ENCODE measurements at places on chromosomes 12 and 14.

GRCh38 chr12:56193025-56193578 is 3.8 kb upstream of the SMARCC2 start:
- peak; percentile 46 for DNase-seq

- no peak for DNase-seq
These were observed 581.9 kb downstream of the VRK1 start for GRCh38 chr14:97379091-97379531.

DNA sequence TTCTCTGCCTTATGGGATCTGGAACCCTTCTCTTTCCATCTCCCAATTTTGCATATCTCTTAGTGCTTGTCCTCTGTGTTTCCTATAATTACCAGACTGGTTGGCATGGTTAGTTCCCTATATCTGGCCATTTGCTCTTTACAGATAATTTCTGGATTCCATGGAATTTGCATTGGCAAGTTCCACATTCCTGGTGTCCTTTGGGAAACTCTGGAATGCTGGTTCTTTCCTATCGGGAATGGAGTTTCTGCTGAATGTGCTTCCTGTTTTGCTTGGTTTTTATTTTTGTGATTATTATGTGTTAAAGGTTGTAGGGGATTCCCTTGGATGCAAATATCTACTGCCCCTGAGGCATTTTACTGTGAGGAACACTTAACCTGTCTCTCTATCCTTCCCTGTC is 193.0 kb upstream of the BTG1 start:
- DNase-seq = no peak

DNA sequence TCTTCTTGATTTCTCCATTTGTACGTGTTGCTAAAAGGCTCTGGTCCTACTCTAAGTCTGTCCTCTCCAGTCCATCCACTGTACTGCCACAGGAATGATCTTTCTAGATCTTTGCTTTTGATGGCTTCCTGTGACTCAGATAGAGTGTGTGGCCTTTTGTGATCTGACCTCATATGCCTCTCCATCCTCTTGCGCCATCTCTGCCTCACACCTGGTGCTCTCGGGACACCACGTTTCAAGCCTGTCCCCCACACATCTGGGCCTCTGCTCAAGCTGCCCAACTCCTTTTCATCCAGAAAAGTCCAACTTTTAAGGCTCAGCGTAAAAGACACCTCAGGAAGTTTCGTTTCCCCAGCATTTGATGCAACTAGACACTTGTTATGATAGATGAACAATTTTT is 39.0 kb downstream of the DCAF4 start:
- no peak for DNase-seq

GRCh38 chr12:14768823-14769405 is 34.4 kb downstream of the WBP11 start:
- no peak for DNase-seq

- DNase-seq = no peak
These were observed 23.5 kb downstream of the SDSL start for GRCh38 chr12:113445544-113446171.

DNA sequence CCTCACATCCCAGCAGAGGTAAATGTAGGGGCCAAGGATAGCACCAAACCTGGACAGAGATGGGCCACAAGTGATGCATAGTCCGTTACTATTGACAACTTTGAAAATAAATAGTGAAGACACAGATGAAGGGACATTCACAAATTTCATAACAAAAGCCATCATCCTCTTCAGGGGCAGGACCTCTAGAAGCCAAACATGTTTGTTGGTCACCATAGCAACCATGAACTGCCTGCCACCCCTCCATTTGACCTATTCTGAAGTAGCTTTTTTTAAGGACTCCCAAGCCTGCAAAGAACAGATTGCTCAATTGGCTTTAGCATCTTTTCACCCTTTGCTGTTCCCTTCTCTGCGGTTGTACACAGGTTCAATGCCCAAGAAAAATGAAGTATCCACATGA is 35.7 kb upstream of the MDM1 start:
- no peak for DNase-seq

GRCh38 chr14:59199614-59200013 is 11.1 kb downstream of the DAAM1 start:
- no peak for DNase-seq

DNA sequence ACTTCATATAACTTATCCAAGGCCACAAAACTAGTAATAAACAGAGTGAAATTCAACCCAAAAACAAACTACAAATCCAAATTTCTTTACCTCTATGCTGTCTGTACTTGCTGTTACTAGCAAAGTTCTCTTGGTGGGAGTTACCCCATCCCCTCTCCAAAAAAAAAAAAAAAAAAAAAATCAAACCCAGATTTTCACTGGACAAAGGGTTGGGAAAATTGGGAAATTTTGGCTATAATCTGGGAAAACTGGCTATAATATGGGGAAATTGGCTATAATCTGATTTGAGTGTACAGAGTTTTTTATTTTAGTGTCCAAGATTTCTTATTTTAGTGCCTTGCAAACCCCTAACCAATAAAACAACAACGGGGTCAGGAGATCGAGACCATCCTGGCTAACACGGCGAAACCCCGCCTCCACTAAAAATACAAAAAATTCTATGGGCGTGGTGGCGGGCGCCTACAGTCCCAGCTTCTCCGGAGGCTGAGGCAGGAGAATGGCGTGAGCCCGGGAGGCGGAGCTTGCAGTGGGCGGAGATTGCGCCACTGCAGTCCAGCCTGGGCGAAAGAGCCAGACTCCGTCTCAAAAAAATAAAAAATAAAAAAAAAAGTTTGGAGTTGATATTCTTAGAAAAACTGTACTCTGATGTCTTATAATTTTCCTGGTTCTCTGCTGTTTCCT is 148.4 kb downstream of the CHST11 start:
- no peak for DNase-seq

DNA sequence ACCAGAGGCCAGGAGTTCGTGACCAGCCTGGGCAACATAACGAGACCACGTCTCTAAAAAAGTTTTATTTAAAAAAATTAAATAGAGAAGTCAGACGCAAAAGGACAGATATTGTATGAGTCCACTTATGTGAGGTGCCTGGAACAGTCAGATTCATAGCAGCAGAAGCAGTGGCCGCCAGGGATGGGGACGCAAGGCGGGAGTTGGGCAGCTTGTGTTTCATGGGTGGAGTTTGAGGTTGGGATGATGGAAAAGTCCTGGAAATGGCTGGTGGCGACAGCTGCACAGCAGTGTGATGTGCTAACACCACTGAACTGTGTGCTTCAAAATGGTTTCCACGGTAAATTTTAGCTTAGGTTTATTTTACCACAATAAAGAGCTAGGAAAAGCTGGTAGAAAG is 57.6 kb upstream of the DDX11 start:
- DNase-seq = no peak

- no peak for DNase-seq
These were observed 114.8 kb downstream of the PLXNC1 start for GRCh38 chr12:94263011-94263811.

DNA sequence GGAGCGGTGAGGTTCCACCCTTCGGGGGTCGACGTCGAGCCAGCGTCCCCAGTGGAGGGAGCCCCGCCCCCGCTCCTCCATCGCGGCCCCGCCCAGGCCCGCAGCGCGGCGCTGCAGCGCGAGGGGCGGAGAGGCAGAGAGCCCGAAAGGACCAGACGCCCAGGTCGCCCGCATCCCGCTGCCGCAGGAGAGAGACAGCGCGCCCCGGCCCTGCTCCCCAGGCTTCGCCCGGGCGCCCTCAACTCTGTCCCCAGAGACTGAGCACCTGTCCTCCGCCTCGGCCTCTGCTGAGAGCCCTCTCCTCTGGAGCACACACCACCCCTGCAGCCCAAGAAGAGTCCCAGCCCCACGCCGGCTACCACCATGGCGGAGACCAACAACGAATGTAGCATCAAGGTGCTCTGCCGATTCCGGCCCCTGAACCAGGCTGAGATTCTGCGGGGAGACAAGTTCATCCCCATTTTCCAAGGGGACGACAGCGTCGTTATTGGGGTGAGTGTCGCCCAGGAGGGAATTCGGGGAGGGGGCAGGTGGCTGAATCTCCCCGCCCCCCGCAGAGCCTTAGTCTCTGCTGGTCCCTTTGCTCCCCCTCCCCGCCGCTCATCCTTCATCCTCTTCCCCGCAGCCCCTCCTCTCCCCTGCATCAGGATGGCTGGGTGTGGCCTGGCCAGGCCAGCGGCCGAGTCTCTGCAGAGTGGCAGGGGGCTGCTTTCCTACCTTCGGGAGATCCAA is at the start of gene KIF5A:
TSS of gene KIF5A (plus strand) at position 136 of the 732 bp plus-strand sequence. CDS start at position 364, 228 bp downstream.
- DNase-seq = no peak

- DNase-seq = no peak
These were observed 77.0 kb upstream of the FGD4 start for GRCh38 chr12:32322354-32322753.

- no peak for DNase-seq
These were observed 91.8 kb downstream of the RIN3 start for GRCh38 chr14:92605274-92605940.

DNA sequence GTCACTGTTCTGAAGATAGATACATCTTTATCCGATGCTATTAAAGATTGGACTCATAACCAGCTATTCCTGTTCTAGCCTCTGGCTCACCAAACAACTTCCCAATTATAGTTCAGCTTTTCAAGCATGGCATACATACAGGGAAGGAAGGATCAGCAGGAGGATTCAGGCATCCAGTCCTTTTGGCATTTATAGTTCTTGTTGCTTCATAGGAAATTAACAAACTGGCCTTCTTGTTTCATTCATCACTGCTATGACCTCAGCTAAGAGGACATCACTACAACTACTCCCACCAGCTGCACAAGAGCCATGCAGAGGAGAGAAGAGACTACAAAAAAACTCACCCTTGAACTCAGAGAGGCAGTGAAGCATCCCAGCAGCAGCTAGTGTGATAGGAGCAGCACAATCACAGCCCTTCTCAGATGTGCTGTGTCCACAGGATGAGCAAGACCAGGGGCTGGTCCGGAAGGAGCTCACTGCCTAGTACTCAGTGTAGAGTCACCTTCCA is 100.5 kb downstream of the SPTSSA start:
- DNase-seq = no peak

GRCh38 chr12:2324387-2324786 is 271.6 kb downstream of the CACNA1C start:
- no peak for DNase-seq

- no peak for DNase-seq
These were observed 43.1 kb downstream of the ALDH1L2 start for GRCh38 chr12:105041186-105041585.

- DNase-seq = no peak
These were observed 77.5 kb downstream of the PELI2 start for GRCh38 chr14:56195704-56196103.

DNA sequence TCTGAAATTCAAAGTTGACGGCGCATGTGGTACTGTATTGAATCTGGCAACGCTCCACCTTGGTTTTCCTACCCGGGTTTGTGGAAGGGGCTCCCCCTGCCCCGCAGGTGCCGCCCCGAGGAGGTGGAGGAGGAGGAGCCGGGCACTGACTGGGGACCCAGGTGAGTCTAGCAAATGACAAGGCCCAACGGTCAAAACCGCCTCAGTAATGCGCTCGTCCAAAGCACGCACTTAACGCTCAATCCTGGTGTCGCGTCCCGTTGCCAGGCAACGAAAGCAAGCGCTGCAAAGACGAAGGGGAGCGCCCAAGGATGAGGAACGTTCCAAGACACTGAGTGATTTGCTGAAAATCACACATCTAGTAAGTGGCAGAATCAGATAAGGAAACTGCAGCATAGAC is 24.0 kb upstream of the CLEC4E start:
- no peak for DNase-seq

GRCh38 chr14:92207928-92208265 is 86.1 kb downstream of the CPSF2 start:
- no peak for DNase-seq

GRCh38 chr12:96183734-96184370 is 10.3 kb upstream of the ELK3 start:
- DNase-seq = no peak

DNA sequence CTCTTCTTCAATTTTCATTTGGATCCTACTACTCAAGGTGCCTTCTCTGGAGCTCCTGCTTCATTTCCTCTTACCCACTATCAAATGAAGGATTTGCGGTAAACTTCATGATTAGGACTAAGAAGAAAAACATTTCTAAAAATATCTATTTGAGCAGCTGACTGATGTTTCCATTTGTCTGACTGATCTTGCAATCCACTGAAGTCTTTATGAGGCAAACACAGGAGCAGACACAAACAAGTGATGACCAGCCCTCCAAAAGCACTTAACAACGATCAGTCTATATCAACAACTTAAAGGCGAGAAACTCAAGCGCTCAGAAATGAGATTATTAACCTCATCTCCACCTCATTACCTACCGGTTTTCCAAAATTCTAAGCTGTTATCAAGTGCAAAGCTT is 26.2 kb downstream of the OSBPL8 start:
- DNase-seq = no peak

GRCh38 chr14:66476964-66477363 is 9.2 kb upstream of the CCDC196 start:
- DNase-seq = no peak

DNA sequence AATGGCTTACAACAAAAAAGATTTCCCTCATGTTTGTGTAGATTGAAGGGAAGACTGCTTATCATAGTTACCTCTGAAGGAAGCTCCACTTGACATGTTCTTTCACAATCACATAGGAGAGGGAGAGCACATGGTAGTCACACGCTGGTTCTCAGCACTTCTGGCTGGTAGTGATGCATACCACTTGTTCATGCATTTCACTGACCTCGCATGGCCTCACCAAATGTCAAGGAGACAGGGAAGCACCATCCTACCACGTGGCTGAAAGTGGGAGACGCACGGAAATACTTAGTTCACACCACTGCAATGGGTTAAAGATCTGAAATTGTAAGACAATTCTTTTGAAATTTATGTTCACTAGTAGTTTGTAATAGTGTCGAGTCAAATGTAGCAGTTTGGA is 74.0 kb downstream of the PDE3A start:
- DNase-seq = no peak

GRCh38 chr12:122202017-122202416 is 1.5 kb upstream of the B3GNT4 start:
- no peak for DNase-seq

GRCh38 chr12:44694017-44694416 is 182.1 kb downstream of the NELL2 start:
- DNase-seq = no peak

DNA sequence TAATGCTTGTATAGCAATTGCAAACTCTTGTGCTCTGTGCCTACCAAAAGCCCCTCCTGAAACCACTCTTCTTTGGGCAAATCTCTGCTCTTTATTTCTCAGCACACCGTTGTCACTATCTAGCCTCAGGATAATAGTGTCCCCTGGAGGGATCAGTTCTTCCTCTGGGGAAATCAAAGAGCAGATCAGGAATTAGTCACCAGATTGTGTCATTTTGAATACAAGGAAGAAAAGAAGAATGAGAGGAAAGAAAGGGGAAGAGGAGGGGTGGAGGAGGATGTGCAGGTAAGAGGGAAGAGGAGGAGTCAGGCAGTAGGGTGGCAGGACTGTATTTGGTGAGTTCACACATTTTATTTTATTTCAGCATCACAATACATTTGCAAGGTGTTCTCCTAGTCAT is 256.4 kb downstream of the GRIN2B start:
- DNase-seq = no peak

GRCh38 chr14:54652188-54652587 is 85.3 kb downstream of the SAMD4A start:
- no peak for DNase-seq

DNA sequence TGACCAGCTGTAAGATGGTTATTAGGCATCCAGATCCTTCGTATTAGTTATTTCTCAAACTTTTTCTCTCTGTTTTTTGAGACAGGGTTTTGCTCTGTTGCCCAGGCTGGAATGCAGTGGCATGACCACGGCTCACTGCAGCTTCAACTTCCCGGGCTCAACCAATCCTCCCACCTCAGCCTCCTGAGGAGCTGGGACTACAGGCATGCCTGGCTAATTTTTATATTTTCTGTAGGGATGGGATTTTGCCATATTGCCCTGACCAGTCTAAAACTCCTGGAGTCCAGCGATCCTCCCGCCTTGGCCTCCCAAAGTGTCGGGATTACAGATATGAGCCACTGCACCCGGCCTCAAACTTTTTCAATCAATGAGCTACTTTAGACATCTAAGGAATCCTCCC is 33.1 kb downstream of the FZD10 start:
- no peak for DNase-seq

All from activated CD8-positive, alpha-beta memory T cell treated with anti-CD3 and anti-CD28 coated beads for 1 hour (primary cell).